ENCODE measurements at places on chromosomes 1 and 21.

DNA sequence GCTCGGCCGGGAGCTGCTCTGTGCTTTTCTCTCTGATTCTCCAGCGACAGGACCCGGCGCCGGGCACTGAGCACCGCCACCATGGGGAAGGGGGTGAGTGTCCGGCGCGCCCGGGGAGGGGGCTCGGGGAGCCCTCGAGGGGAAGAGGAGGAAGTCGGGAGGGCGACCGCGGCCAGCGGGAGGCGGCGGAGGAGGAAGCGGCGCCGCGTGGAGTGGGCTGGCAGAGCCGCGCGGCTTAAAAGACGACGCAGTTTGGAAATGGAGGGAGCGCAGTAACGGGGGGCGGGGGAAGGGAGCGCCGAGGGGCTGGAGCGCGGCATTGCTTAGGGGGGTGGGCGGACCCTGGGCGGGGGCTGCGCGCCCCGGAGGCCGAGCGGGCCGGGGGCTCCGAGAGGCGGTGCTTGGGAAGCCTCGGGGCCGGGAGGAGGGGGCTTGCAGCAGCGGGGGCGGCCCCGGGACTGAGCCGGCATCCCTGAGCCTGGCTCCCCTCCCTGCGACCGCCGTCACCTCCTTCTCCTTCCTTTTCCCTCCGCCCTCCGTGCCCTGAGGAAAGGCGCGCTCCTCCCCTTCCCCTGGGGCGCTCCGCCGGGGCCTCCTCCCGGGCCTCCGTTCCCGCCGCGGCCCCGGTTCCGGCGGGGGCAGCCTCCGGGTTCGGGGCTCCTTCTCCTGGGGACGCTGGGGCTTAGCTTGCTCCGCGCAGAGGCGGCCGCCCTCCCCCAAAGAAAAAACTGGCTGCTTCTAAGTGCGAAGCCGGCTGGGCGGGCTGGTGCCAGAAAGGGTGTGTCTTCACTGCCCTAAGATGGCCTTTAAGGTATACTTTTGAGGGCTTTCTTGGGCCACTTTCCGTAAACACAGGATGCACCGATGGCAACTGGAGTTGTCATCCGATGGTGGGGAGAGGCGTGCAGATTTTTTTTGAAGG is 648 bp downstream of the ATP1A1 start:
- peak; percentile 52 for DNase-seq
- peaks cover 50% of the 10 kb centered on the region for H3K4me1 ChIP-seq
- H3K27me3 ChIP-seq = no peaks in the 10 kb centered on the region

GRCh38 chr1:242205622-242206489 is 207.0 kb upstream of the MAP1LC3C start:
- no peaks in the 10 kb centered on the region for H3K27me3 ChIP-seq
- H3K4me1 ChIP-seq = no peaks in the 10 kb centered on the region
- no peaks in the 10 kb centered on the region for H3K36me3 ChIP-seq
- no peak overlapping the region for H3K27ac ChIP-seq
- DNase-seq = no peak

DNA sequence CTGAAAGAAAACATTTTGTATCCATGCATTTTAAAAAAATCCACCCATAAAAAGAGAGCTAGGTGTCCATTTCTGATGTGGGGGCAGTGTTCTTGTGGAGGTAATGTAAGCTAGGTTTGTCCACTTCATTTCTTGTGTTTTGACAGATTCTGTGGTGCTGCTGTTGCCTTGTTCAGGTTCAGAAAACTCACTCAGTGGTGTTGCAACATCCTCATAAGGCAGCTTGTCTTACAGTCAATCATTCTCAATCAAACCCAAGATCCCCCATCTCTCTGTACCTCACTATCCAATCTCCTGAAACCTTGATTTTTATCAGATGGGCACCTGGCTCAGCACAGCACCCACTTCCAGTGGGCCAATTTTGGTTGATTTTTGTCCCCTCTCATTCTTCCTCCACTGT is 94.1 kb downstream of the TENT5C start:
- H3K36me3 ChIP-seq = no peaks in the 10 kb centered on the region
- H3K4me1 ChIP-seq = no peaks in the 10 kb centered on the region
- no peak overlapping the region for H3K4me3 ChIP-seq

DNA sequence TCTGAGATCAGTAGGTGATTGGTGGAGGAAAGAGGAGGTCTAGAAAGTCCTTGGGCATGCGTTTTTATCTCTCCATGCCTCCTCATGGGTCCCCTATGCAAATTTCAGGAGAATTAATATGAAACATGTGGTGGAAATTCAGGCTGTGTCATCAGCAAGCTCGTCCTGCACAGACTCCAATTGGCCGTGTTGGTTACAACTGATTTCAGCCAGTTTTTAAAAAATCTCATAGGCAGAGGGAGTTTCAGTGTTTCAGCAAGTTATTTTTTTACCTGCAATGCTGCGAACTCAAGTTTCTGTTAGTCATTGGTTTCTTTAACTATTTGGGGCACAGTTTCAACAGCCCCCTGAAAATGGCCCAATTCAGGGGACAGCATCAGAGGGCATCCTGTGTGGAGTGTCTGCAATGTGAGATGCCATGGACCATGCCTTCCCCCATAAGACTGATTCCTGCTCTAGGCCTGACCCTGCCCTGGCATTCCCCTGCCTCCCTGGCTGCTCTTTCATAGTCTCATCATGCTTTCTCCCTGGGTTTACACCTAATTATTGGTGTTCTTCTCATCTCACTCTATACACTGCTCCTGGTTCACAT is 59.9 kb downstream of the C1orf198 start:
- peaks cover 13% of the 10 kb centered on the region for H3K27me3 ChIP-seq
- no peak for DNase-seq
- H3K36me3 ChIP-seq = no peaks in the 10 kb centered on the region
- H3K27ac ChIP-seq = no peak overlapping the region
- no peaks in the 10 kb centered on the region for H3K4me1 ChIP-seq
- H3K4me3 ChIP-seq = no peak overlapping the region

DNA sequence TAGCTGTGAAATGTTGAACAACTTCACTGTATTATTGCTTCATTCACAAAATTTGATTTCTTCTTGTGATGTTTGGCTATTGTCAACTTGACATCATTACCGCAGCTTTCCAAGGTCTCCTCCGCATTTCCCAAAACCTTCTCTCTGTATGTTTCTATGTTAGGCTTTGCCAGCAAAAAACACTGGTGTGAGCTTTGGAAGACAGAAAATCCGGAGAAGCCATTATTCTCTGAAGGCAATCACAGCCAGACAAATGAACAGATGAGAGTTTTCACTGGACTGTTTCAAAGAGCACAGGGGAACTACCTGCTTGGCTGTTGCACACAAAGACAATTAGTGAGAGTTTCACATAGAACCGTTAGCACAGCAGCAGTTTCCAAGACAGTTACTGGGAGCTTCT is 609.6 kb downstream of the BRINP3 start:
- no peaks in the 10 kb centered on the region for H3K36me3 ChIP-seq
- H3K4me1 ChIP-seq = no peaks in the 10 kb centered on the region
- no peaks in the 10 kb centered on the region for H3K27me3 ChIP-seq
- no peak overlapping the region for H3K4me3 ChIP-seq
- H3K27ac ChIP-seq = no peak overlapping the region

- no peak overlapping the region for H3K27ac ChIP-seq
- H3K4me1 ChIP-seq = no peaks in the 10 kb centered on the region
- peaks cover 6% of the 10 kb centered on the region for H3K27me3 ChIP-seq
- no peaks in the 10 kb centered on the region for H3K36me3 ChIP-seq
Measured at GRCh38 chr1:2985067-2985561, 36.2 kb upstream of the ACTRT2 start.

DNA sequence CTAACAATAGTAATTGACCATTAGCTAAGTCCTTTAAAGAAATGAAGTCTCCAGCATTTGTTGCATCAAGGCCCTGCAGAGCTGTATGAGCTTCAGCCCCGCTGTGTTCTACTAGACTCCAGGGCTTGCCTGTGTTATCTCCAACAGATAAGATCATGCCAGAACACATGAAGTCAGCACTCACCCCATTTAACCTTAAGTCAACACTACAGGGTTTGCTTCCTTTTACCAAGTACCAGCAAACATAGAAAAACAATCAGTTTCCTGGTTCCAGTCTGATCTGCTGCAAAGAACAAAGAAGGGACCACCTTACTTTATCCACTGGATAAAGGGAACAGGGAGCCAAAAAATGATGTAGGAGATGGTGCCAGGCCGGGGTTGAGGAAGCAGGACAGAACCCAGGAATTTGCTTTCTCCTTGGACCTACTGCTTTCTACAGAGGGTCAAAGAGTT is 41.3 kb upstream of the ENAH start:
- no peak overlapping the region for H3K4me3 ChIP-seq
- H3K27me3 ChIP-seq = peaks cover 11% of the 10 kb centered on the region
- H3K4me1 ChIP-seq = no peaks in the 10 kb centered on the region
- H3K36me3 ChIP-seq = no peaks in the 10 kb centered on the region

DNA sequence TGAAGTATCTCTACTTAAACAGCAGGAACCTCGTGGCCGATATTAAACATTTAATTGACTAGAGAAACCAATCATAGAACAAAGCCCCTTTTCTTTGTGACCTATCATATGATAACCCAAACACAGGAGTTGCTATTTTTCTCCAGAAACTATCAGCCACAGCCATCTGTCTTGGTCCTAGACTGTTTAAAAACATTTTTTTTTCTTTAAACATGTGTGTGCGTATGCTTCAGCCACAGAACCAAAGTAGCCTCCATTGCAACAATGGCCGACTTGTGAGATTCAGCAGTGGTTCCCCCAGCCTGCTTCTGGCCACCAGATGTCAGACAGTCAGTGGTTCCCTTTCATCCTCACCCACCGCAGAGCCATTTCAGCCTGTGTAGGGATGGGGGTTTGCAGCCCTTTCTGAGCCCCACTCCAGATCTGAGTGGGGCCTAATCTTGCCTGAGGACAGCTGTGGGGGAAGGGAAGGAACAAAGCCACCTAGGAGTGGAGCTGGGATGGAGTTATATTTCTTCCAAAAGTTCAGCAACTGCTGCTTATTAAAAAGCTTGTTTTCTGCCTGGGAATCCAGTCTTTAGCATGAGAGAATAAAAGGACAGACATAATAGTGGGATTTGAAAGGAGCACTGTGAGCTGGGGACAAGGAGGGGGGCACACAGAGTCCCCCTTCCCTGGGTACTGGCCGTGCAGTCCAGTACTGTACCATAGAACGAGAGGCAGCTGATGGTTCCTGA is 11.7 kb upstream of the IGSF3 start:
- H3K27me3 ChIP-seq = peaks cover 8% of the 10 kb centered on the region
- no peak for DNase-seq
- no peak overlapping the region for H3K4me3 ChIP-seq
- no peaks in the 10 kb centered on the region for H3K4me1 ChIP-seq
- no peak overlapping the region for H3K27ac ChIP-seq

- peaks cover 21% of the 10 kb centered on the region for H3K27me3 ChIP-seq
- H3K36me3 ChIP-seq = peaks cover 5% of the 10 kb centered on the region
- no peak overlapping the region for H3K4me3 ChIP-seq
- DNase-seq = no peak
- no peaks in the 10 kb centered on the region for H3K4me1 ChIP-seq
Measured at GRCh38 chr1:12537294-12537693, 80.7 kb downstream of the DHRS3 start.

GRCh38 chr1:207970329-207971233 is 59.7 kb upstream of the CD34 start:
- no peak overlapping the region for H3K27ac ChIP-seq
- no peaks in the 10 kb centered on the region for H3K4me1 ChIP-seq
- no peaks in the 10 kb centered on the region for H3K36me3 ChIP-seq
- H3K4me3 ChIP-seq = no peak overlapping the region

DNA sequence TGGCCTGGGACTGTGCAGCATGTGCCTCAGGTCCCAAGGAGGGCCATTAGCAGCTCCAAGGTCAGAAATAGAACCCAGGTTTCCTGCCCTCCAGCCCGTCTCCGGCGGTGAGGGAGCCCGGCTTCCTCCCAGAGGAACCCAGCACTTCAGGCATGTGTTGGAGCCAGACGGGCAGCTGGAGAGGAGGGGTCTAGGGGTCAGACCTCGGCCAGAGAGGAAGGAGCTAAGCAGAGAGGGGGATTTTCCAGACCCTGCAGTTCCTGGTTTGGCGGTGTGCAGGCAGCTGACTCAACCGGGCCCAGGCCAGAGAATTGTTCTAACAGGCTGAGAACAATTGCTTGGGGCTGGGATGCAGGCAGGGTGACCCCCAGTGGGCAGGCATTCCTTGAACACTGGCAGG is 37.1 kb downstream of the HSPG2 start:
- no peak overlapping the region for H3K27ac ChIP-seq

DNA sequence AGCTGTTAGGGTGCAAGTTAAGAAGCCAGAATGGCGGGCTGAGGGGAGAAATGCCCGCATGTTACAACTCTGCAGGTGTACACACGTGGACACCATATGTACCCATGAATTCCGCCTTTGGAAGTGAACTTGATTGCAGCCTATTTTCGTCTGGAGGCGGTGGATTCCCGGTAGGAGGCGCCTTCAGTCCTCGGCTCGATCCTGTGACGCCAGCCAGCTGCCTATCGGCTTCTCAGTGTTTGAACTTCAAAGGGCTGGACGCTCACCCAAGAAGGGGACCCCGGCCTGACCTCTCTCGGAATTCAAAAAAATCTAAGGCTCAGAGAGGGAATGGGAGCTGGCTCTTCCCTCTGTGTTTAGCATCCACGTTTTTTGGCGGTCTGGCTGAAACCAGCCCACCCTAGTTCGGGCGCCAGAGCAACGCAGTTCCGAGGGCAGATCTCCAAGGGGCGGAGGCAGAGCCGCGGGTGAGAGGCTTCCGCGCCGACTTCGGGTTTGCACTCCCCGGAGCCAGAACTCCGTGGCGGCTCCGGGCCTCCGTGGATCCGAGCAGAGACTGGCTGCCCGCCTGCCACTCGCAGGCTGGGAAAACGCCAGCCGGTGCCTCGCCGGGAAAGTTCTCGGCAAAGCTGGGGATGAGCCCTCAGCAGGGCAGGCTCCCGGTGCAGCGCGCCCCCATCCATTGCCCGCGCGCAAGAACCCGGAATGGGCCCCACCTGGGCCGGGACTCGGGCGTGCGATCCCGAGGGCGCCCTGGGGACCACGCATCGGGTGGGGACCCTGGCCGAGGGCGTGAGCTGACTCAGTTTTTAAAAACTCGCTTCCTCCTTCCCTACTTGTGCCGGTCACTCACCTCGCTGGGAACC is 996 bp upstream of the TMEM51 start:
- no peak for DNase-seq
- no peaks in the 10 kb centered on the region for H3K27me3 ChIP-seq

DNA sequence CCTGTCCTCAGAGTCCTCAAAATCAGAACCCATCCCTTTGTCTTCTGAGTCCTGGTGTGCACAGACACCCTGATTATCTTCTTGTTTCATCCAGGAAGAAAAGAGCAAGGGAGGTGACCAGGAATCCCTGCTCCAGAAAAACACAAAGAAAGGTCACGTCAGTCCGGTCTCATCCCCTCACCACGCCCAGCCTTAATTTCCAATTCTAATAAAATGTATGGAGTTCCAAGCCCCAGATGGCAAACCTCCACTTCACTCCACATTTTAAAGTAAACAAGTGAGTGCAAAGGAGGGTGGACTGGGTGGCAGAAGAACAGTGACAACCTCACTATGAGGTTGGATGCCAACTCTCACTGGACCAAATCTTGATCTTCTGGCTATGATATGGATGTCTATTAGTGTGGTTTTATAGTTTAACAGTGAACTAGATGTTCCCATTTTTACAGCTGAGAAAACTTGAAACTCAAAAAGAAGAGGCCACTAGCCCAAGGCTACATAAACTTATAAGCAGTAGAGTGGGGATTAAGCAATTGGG is 22.0 kb downstream of the ZNF697 start:
- peaks cover 11% of the 10 kb centered on the region for H3K27me3 ChIP-seq
- H3K4me1 ChIP-seq = no peaks in the 10 kb centered on the region
- no peak overlapping the region for H3K27ac ChIP-seq
- no peak for DNase-seq

GRCh38 chr1:247096544-247096943 is 7.6 kb downstream of the ZNF669 start:
- H3K27ac ChIP-seq = no peak overlapping the region
- H3K4me1 ChIP-seq = no peaks in the 10 kb centered on the region
- DNase-seq = no peak
- H3K27me3 ChIP-seq = no peaks in the 10 kb centered on the region

All from T-cell (primary cell).